ENCODE measurements at places on chromosomes 1 and 21.

DNA sequence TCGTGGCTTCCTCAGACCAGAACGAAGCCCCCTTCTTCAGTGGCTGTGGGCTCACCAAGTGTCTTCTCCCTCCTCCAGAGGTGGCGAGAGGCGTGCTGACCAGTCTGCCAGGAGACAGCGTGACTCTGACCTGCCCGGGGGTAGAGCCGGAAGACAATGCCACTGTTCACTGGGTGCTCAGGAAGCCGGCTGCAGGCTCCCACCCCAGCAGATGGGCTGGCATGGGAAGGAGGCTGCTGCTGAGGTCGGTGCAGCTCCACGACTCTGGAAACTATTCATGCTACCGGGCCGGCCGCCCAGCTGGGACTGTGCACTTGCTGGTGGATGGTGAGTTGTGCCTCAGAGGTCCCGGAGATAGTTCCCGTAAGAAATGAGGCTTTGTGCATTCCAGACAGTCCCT lies 24.0 kb downstream of the IL6R start:
- DNase-seq = no peak

GRCh38 chr21:33981391-33982101 lies 65.9 kb upstream of the ATP5PO start:
- no peak for DNase-seq

GRCh38 chr1:99965646-99966375 lies 4.0 kb upstream of the SLC35A3 start:
- peak; percentile 49 for DNase-seq

DNA sequence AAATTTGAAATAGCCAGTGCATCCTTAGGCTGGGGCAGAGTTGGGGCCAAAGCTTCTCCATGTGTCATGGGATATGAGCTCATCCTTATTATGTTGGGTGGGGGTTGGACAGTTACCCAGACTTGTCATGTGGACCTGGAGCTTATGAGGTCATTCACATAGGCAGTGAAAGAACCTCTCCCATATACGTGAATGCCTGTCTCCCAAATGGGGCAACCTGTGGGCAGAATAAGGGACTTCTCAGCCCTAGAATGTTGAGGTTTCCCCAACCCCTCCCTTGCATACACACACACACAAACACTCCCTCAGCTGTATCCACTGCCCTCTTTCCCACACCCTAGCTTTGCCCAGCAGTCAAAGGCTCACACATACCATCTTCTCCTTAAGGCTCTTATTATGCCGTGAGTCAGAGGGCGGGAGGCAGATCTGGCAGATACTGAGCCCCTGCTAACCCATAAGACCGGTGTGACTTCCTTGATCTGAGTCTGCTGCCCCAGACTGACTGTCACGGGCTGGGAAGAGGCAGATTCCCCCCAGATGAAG lies 2.3 kb upstream of the IVL start:
- no peak for DNase-seq

DNA sequence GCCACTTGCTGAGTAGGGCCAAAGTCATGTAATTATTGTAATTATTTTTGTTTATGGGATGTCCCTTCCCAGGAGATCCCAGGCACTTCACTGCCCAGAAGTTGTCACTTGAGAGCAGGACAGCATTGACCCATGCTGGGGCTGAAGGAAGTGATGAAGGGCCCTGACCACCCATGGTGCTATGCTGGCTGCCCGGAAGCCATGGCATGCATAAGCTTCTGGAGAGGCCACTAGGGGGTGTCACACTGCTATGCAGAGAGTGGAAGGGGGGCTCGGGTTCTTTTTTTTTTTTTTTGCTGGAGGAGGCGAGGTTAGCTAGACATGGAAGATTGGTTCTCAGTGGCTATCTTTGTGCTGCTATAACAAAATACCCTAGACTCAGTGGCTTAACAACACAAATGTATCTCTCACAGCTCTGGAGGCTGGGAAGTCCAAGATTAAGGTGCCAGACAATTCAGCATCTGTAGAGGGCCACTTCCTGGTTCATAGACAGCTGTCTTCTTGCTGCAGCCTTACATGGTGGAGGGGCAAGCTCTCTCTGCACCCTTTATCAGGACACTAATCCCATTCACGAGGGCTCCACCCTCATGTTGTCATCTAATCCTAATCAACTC lies 84.9 kb downstream of the CNIH3 start:
- no peak for DNase-seq

GRCh38 chr1:241902391-241903065 lies 54.5 kb downstream of the EXO1 start:
- no peak for DNase-seq

DNA sequence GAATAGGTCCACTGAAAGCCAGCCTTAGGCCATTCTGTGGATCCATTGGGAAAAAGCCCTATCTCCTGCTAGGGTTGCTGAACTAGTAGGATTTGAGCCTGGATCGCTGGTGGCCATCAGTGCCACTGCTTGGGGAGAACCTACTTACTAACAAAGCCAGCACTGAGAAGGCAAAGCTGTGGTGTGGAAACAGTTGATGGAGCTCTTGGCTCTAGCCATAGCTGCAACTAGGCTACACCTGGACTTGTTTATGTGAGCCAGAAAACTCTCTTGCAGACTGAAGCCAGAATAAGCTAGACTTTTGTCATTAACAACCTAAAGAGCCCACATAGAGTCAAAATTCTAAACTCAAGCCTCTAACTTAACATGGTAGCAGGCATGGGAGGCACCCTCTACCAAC lies 20.7 kb downstream of the DAB1 start:
- no peak for DNase-seq

GRCh38 chr1:43812579-43812978 lies 105.2 kb downstream of the ST3GAL3 start:
- DNase-seq = no peak

- no peak for DNase-seq
These were observed 6.4 kb upstream of the COL6A1 start for GRCh38 chr21:45975020-45975666.

DNA sequence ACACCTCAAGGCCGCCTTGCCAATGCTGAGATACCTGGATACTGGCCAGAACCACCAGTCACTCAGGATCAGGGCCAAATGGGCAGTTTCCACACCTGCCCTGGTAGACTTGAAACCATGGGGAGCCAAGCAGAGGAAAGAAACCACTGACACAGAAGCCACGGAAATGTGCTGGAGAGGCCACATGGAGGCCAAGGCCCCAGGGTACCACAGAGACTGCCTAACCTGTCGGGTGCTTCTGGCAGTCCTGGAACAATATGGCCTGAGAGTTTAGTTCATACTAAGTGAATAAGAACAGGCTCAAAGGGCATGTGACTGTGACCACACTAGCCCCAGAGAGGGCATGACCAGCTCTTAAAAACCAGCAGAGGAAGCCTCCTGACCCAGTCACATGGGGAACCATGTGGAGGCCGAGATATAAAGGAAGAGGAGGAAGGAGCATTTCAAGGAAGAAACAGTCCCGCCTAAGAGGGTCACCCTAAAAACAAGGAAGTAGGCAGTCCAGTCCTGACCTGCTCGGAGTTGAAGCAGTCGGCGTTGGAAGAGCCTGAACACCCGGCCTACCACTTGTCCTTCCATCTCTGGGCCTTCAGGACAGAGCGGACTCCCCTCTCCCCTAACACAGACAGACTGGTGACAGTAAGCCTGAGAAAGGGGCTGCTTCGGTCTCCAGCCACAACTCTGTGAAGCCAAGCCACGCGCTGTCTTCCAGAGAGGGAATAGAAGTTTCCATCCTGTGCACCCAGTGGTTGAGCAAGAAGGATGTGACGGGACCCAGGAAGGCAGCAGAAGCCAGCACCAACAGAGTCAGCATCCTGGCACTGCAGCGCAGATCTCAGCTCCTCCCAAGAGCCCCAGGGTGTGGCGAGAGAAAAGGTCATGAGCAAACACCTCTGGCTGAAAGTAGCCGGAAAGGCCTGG lies at the start of gene DENND2D:
DENND2D (minus strand) TSS at position 766 of the 921 bp plus-strand sequence; CDS start at position 579, 187 bp downstream.
- no peak for DNase-seq

- DNase-seq = no peak
These were observed 52.7 kb downstream of the NPHP4 start for GRCh38 chr1:5939271-5940170.

DNA sequence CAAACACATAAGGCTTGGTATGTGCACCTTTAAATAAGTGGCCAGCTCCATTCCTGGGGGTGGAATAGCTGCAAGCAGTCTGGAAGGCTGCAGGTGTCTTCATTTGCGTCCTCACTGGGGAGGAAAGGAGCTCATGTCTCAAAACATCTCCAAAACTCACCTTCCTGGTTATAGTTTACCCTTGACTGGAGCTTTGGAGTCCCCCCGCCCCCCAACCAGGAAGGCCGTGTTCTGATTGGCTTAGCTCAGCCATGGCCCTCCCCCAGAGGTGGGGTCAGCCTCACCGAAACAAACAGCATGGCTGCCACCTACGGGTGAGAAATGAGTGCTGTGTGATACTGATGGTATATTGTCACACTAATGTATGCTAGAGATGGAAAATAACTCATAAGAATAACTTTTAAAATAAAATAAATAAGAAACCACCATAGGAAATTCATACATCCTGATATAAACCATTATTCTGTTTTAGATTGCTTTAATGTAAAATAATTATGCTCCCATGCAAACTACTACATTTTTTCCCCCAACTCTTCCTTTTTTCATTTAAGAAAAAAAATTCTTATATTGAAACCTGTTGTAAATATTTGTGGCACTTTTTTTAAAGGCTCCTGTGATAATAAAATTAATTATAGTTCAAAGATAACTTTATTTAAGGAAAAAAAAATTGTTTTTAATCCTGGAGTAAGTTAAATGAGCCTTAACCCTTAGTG lies 90.8 kb downstream of the ZP4 start:
- peak; percentile 75 for DNase-seq

DNA sequence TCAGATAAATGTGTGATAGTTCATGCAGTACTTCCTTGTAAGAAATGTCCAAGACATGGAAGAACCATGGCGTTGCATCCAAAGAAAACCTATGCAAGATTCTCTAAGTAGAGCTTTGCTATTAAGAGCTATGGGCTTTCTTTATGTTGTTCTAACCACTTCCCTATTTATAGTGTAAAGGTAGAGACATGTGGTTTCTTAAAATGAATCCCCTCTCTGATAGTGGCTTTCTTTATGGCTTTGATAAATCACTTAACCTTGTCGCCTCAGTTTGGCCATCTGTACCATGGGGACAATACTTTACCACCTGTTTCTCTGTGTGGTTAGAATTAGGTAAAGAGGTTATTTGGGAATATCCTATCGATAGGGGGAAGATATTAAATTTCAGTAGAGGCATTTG lies 305.5 kb downstream of the NFIA start:
- DNase-seq = no peak

DNA sequence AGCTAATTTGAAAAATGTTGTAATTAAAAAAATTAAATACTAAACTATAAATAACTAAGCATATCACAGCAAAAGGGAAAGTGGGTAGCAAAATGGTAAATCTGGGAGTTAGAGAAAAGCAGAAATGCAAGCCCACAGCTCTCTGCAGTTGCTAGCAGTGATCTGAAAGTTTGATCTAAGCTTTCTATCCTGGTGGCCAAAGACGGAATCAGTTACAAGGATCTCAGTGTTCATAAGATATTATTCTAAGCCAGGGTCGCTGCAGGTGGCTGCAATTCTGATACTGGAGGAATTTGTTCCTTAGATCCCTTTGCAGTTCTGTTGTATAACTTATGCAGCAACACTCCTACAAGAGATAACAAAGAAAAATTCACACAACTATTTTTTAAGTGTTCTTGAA lies 363.7 kb downstream of the SETD4 start:
- DNase-seq = no peak

DNA sequence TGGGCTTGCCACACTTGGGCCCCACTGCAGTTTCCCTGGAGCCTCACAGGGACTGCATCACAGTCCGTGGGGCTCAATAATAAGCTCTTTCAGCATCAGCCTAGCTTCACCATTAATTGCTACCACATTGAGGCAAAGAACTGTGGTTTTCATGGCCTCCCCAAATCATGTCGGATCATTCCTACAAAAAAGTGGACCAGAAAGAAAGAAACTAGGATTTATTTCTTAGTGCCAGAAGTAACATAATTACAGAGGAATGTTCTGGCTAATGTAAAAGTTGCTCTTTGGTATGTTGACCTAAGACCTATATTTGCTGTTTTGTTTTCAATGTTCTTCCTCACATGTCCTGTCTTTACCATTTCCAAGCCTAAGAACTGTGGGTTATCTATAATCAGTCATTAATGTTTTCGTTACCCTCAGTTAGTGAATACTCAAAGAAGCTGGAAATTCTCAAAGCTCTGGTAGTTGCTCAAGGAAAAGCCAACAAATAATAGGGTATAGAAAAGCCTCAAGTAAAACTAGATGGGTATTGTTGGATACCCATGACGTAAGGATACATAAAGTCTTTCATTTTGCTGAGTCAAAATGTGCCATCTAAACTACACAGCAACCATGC lies 173.9 kb downstream of the LTN1 start:
- DNase-seq = no peak

DNA sequence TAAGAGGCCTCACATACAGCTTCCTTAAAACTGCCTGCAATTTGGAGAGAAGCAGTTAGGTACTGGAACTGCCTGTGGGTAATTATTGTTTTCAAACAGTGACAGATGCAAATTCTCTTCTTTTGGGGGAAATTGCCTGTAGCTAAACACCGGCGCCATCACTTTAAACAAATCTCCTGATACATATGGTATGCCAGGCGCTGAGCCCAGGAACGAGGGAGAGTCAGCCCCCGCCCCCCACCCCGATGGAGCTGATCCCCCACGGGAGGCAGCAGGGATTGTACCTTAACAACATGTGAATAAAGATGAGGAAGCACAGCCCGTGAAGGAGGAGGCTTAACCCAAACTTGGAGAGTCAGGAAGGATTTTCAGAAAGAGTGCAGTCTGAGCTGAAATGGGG lies 7.1 kb downstream of the TMEM51 start:
- no peak for DNase-seq

DNA sequence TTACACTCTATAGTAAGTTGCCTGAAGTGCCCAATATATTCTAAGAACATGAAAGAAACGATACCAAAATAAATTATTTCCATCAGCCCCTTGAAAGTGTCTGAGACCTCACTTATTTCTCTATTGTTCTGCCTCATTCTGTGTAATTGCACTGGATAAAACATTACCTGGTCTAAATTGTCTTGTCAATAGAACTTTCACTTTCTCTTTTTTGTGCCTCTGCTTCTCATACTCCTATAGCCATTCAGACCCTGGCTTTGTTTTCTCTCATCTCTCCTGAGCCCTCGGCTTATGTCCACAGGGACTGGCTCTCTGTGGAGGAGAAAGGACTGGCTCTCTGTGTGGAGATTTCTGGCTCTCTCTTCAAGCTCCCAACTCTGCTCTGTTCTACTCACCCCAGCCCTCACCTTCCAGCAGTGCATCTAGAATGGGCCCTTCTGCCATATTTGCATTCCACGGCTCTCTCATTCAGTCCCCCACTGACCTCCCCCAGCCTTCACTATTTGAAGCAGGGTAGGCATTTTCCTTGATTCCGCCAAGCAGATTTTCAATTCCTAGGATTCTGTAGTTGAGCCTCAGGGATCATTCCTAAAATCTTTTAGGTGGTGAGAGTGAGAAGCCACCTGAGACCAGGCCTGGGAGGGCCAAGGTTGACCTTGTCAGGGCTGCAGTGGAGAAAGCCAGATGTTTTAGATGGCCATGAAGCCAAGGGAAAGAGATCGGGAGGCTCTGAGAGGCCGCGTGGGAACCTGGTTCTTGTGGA lies 15.9 kb upstream of the GALNT2 start:
- no peak for DNase-seq

DNA sequence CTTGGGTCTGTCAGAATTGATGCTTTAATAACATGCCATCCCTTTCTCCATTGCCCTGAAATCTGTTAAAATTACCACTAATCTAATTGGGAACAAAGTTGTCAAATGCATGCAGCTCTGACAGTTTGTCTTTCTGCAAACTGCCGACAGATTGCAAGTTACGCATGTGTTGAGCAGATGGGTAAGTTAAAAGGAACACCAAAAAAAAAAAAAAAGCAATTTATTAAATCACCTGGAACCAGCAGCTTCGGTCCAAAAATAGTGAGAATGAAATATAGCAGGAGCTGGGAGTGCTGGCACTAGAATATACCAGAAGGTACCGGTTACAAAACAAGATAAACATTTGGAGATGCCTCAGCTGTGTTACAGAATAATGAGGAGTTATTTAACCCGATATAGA lies 149.6 kb upstream of the C1orf87 start:
- no peak for DNase-seq
